A549 treated with DMSO at 1 μM for 4 hours (cell line): ENCODE measurements at places on chromosomes 1 and 21. TPM values are rescaled to one million over a fixed set of nuclear protein-coding genes. Genes with fewer than 3 reads are reported as not detected.

Gene CATSPERE
- total RNA-seq = 0.05 to 0.23 TPM (median 0.09 TPM) in 4 of 5 replicates, not detected in the other

Gene CRYZL1
- total RNA-seq = 11.6 to 16.8 TPM (median 13.0 TPM) in 5 replicates

Gene WNT3A
- total RNA-seq = 0.02 to 0.05 TPM in 2 of 5 replicates, not detected in the others

Gene GPR37L1
- total RNA-seq = 0.13 to 0.22 TPM (median 0.15 TPM) in 5 replicates

Gene SLC1A7
- total RNA-seq = 0.04 TPM in 1 of 5 replicates, not detected in the others

Gene KRTAP10-3
- not detected in 5 replicates for total RNA-seq

Gene CPLANE2
- total RNA-seq = 2.6 to 4.8 TPM (median 4.3 TPM) in 5 replicates

Gene OVAAL
- total RNA-seq = not detected in 5 replicates

Gene TRABD2B
- total RNA-seq = 0.20 to 0.72 TPM (median 0.34 TPM) in 5 replicates

Gene ST6GALNAC5
- not detected in 5 replicates for total RNA-seq

Gene MKNK1
- total RNA-seq = 16.5 to 20.6 TPM (median 18.8 TPM) in 5 replicates

Gene C1orf52
- total RNA-seq = 20.4 to 22.2 TPM (median 20.5 TPM) in 5 replicates

Gene ZNF695
- 2.3 to 3.6 TPM (median 2.5 TPM) in 5 replicates for total RNA-seq

Gene ACAP3
- total RNA-seq = 11.2 to 21.2 TPM (median 16.3 TPM) in 5 replicates

Gene RAB42
- 1.5 to 2.4 TPM (median 2.1 TPM) in 5 replicates for total RNA-seq

Gene THEM5
- not detected in 5 replicates for total RNA-seq

Gene RGS1
- not detected in 5 replicates for total RNA-seq

Gene SLC44A5
- 0.06 to 0.11 TPM (median 0.09 TPM) in 4 of 5 replicates, not detected in the other for total RNA-seq

Gene LRRN2
- total RNA-seq = 15.3 to 20.3 TPM (median 16.6 TPM) in 5 replicates

Gene CAPN8
- 0.30 to 0.63 TPM (median 0.47 TPM) in 5 replicates for total RNA-seq

Gene C1orf87
- total RNA-seq = not detected in 5 replicates

Gene RHD
- not detected in 5 replicates for total RNA-seq

Gene MUL1
- total RNA-seq = 38.6 to 42.7 TPM (median 41.0 TPM) in 5 replicates

Gene FOXO6
- total RNA-seq = 0.29 to 0.74 TPM (median 0.48 TPM) in 5 replicates

Gene CHRM3
- 0.02 to 0.15 TPM (median 0.08 TPM) in 4 of 5 replicates, not detected in the other for total RNA-seq

Gene ZNF683
- not detected in 5 replicates for total RNA-seq

Gene NPR1
- total RNA-seq = 0.95 to 1.3 TPM (median 1.1 TPM) in 5 replicates

Gene ZNF593OS
- 0.07 to 0.78 TPM (median 0.21 TPM) in 4 of 5 replicates, not detected in the other for total RNA-seq

Gene SPRR2B
- not detected in 5 replicates for total RNA-seq

Gene TEDDM1
- not detected in 5 replicates for total RNA-seq

Gene PBX1
- total RNA-seq = 21.0 to 32.8 TPM (median 29.1 TPM) in 5 replicates

Gene SLAMF6
- total RNA-seq = not detected in 5 replicates

Gene APCS
- not detected in 5 replicates for total RNA-seq

Gene PTPRC
- not detected in 5 replicates for total RNA-seq

Gene RSPO1
- 0.08 to 0.21 TPM (median 0.09 TPM) in 5 replicates for total RNA-seq

Gene GABRD
- total RNA-seq = 0.27 to 0.97 TPM (median 0.63 TPM) in 5 replicates

Gene GNG4
- 12.3 to 19.4 TPM (median 16.4 TPM) in 5 replicates for total RNA-seq

Gene CLCNKB
- 0.05 to 0.08 TPM (median 0.06 TPM) in 3 of 5 replicates, not detected in the others for total RNA-seq

Gene PPIE
- 39.1 to 40.2 TPM (median 39.7 TPM) in 5 replicates for total RNA-seq

Gene FNDC5
- 0.38 to 0.75 TPM (median 0.53 TPM) in 5 replicates for total RNA-seq

Gene TFF1
- total RNA-seq = 24.2 to 31.5 TPM (median 30.5 TPM) in 5 replicates

Gene ERO1B
- 2.6 to 4.1 TPM (median 3.5 TPM) in 5 replicates for total RNA-seq

Gene MAP3K6
- 5.9 to 11.0 TPM (median 9.1 TPM) in 5 replicates for total RNA-seq
